Diencephalon (tissue), 1 donor: ENCODE measurements at places on chromosomes 6 and 20. TPM values are rescaled to one million over a fixed set of nuclear protein-coding genes. Genes with fewer than 3 reads are reported as not detected.

STAU1 gene
- total RNA-seq: 56.5 TPM

GMPR gene
- total RNA-seq: 10.8 TPM

CAP2 gene
- 21.2 TPM for total RNA-seq

CDH4 gene
- 21.9 TPM for total RNA-seq

TNNC2 gene
- total RNA-seq: not detected

DEFB124 gene
- not detected for total RNA-seq

ENPP4 gene
- 41.8 TPM for total RNA-seq

DST gene
- total RNA-seq: 403 TPM

MDFI gene
- total RNA-seq: 21.7 TPM

PRRC2A gene
- 48.0 TPM for total RNA-seq

ZC2HC1B gene
- total RNA-seq: not detected

HSPA1L gene
- total RNA-seq: 8.1 TPM

SLC16A10 gene
- total RNA-seq: 20.1 TPM

TRIM38 gene
- 0.92 TPM for total RNA-seq

ACTL10 gene
- total RNA-seq: 0.46 TPM

RBPJL gene
- total RNA-seq: not detected

DDO gene
- total RNA-seq: 1.8 TPM

DEF6 gene
- 2.1 TPM for total RNA-seq

PTPRK gene
- 61.6 TPM for total RNA-seq

DUSP15 gene
- total RNA-seq: 12.5 TPM

GSTA2 gene
- total RNA-seq: not detected

PDRG1 gene
- total RNA-seq: 10.4 TPM
